ENCODE measurements at places on chromosomes 12 and 14.

GRCh38 chr14:71645656-71646055, 286.6 kb upstream of the RGS6 start:
- DNase-seq, result no peak

DNA sequence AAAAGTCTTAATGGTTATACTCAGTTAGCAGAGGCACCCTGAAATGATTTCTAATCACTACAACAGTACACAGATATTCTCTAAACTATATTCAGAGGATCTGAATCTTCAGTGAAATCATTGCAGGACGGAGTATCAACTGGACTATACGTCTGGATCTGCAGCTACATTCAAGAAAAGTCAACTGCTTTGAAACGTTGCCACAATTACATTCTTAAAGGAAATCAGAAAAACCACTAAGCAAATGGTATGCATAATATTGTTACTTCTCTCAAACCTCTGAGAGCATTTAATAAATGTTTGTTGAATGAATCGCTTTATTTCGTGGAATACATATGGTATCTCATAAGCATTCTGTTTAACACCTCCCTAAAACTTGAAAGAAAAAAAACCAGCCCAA, 67.4 kb downstream of the MED13L start:
- no peak for DNase-seq

DNA sequence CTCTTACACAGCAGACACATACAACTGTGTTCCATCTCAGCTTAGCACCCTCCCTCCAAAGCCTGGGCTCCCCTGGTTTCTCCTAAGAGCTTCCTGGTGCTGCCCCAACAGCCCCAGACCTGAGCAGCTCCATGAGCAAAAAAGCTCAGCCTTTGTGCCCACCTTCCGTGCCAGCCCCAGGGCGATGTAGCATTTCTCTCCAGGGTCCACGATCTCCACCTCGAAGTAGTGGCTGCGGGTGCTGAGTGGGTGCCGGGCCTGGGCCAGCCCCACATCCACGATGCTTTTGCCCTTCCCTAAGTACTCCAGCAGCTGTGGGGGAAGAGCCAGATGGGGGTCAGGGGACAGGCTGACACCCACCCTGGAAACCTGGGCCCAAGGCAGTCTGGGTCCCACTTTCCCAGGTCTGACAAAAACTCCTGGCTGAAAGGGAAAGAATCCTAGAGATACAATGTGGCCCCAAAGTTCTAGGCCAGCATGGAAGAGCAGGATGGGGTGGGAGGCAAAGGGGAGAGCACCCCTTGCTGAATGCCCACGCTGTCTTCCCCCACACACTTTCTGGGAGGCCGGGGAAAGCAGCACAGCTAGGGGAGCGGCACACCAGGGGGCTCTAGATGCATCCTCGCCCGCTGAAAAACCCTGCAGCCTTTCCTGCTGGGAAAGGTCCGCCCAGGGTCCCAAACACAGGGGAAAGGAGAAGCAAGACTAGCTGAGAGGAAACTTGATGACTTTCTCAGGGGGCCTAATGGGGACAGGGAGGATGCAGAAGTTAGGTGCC, 11.0 kb downstream of the SPRYD3 start:
- DNase-seq, result no peak

GRCh38 chr14:78933948-78934524, 763.9 kb downstream of the NRXN3 start:
- DNase-seq, result no peak

- no peak for DNase-seq
Observed at GRCh38 chr14:98802044-98802443, 470.0 kb downstream of the BCL11B start.

- no peak for DNase-seq
Observed at GRCh38 chr14:30005114-30005808, 77.6 kb upstream of the PRKD1 start.

DNA sequence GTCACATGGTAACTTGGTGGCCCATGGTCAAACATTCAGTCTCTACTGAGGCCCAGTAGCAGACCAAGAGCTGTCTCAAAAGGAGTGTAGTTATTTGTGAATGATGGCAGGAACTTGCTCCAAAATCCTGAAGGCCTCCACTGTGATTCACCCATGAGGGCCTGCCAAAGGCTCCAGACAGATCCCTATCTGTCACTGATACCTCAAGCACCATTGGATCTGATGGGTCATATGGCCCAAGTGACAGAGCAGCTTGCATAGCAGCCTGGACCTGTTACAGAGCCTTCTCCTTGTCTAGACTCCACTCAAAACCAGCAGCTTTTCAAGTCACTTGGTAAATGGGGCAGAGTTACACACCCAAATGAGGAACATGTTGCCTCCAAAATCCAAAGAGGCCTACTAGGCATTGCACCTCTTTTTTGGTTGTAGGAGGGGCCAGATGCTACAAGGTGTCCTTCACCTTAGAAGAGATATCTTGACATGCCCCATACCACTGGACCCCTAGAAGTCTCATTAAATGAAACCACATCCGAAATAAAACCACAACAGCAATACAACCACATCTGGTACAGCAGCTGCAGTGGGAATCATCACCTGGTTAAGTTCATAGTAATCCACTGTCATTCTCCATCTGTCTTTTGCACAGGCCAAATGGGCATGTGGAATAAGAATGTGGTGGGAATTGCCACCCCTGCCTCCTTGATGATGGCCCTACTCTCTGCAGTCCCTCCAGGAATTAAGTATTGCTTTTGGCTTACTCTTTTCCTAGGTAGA, 150.4 kb upstream of the MAX start:
- DNase-seq, result no peak

- no peak for DNase-seq
Observed at GRCh38 chr12:103560604-103561101, 26.4 kb upstream of the STAB2 start.

Data from CD4-positive, alpha-beta T cell treated with Interleukin-15 for 1 hour (primary cell).